CD4-positive, alpha-beta T cell treated with Interleukin-12 subunit alpha and Interleukin-12 subunit beta, for 1 hour (primary cell): ENCODE measurements at places on chromosomes 2 and 18.

GRCh38 chr2:226115102-226115831 lies 684.4 kb downstream of the IRS1 start:
- DNase-seq = no peak

GRCh38 chr18:25453556-25454269 lies 101.7 kb upstream of the ZNF521 start:
- no peak for DNase-seq

DNA sequence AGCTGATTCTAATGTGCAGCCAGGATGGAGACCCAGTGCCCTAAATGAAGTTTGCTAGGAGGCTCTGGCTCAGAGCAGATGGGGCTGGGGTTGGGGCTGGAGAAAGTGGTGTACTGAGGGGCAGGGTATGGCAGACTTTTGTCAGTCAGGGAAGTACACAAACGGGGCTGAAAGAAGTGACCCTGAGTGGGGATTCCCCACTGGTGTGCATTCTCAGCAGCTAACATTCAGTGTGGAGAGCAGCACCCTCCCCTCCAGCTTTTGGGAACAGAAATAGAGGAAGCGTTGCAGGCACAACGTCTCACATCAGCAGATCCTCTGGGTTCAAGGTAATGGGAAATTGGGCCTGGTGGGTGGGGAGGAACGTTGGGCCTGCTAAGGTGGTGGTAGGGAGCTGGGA lies 89.1 kb upstream of the GCFC2 start:
- DNase-seq = no peak

GRCh38 chr2:135490376-135490775 lies 40.6 kb downstream of the ZRANB3 start:
- no peak for DNase-seq

DNA sequence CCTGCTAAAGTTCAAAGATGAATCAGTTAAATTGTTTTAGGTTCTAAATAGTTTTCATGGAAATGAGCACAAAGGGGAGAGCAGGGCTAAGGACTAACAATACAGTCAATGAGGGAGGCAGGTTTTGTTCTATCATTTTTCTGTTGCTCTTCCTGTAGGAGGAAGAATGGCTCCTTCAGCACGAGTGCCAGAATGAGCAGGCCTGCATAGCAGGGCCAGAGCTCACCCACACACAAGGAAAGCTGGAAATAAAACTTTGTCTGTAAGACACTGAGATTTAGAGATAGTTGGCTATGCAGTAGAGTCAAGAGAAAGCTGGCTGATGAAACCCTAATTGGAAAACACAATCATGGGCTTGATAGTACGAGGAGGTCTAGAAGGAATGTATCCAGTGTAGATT lies 313.3 kb downstream of the MBD2 start:
- DNase-seq = no peak

DNA sequence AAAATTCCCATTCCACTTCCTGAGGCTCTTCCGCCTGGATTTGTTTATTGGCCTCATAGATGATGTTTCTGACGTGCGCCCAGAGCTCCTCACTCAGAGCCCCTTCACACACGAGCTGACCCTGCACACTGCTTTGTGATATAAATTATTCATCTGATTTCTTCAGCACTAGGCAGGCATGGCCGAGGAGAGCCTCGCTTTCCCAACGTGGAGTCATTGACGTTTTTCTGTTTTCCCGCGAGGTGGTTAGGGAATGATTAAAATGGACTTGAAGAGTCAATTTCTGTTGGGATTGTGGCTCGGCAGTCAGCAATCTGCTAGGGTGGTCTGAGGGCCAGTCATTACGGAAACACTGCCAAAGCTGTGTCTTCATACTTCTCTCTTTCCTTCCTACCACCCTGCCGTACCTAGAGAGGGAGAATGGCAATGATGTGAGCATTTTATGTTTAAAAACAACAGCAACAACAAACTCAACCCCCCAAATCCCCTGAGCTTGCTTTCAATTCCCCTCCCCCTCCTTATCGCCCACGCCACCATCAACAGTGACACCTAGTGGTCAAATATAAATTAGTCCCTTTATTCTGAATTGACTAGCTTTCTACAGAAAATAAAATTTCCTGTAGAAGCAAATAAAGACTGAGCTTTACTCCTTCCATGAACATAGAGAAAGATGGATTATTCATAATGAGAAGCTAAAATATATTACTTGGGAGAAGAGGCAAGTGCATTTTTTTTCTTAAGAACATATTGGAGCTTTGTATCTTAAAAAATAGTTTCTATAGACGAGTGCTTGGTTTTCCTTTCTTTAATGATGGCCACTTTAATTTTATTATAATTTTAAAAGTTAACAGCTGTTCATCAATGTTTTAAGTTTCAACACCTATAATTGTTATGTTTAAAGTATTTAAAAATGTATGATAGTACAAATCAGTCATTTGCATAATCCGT lies 285.1 kb downstream of the MTX2 start:
- DNase-seq = peak; percentile 53
